Activated CD4-positive, alpha-beta T cell treated with anti-CD3 and anti-CD28 coated beads, Interleukin-2, amount 10 ng/mL, durations not matched to agents 7 days and 5 days (primary cell): ENCODE measurements at places on chromosomes 4 and X. TPM values are rescaled to one million over a fixed set of nuclear protein-coding genes. Genes with fewer than 3 reads are reported as not detected.

Gene ATP1B4
- not detected for total RNA-seq

Gene IL9R
- total RNA-seq, result 25.2 TPM

Gene NMU
- 0.87 TPM for total RNA-seq

Gene PCDH10
- total RNA-seq, result not detected

DNA sequence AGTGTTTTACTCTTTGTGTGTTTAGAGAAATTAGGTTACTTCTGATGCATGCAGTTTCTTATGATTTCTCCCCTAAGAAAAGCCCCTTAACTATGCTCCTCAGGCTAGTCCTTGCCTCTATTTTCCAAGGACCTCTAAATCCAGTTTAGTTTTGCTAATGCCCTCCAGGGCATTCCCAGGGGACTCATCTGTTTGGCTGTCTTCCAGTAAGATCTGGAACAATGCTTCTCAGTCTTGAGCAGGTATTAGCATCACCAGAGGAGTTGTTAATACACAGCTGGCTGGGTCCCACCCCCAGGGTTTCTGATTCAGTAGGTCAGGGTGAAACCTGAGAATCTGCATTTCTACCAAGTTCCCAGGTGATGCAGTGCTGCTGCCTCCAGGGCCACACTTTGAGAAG, 56.9 kb downstream of the OTC start:
- no peak overlapping the region for H3K4me3 ChIP-seq
- no peaks in the 10 kb centered on the region for H3K36me3 ChIP-seq
- peaks cover 8% of the 10 kb centered on the region for H3K27me3 ChIP-seq
- H3K4me1 ChIP-seq, result no peaks in the 10 kb centered on the region
- no peak overlapping the region for H3K27ac ChIP-seq
- DNase-seq, result no peak

DNA sequence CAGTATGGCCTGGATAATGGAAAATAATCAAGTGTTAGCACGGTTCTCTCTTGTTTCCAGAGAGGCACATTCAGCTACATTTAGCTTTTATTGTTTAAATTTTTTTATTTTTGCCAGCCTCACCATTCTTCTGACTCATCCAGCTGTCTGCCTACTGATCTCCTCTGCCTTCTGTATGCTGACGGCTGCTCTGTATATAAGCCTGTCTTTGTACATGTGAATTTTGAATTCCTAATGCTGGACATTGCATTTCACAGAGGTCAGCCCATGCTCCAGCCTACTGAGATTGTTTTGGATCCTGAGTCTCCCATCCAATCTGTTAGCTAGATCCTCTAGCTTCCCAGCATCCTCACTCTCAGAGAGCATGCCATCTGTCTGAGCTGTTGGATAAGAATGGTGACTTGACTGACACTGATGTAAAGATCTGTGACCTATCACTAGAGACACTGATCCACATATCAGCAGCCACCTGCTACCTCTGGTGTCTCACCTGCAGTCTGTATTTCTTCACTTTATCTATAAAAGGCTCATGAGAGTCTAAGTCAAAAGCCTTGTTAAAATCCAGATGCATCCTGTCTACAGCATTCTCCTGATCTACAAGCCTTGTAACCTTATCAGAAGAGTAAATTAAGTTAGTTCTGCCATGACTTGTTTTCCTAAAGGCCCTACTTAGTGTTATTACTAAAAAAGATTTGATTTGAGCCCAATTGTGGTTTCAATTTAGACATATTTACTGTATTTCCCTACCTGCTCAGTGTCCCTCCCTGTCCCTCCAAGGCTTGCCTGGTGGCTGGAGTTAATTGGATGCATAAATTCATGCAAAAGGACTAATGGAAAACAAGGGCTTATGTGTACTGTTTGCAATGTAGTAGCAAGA, 25.6 kb upstream of the ARHGAP36 start:
- no peaks in the 10 kb centered on the region for H3K36me3 ChIP-seq
- no peak for DNase-seq
- H3K27me3 ChIP-seq, result peaks cover 1% of the 10 kb centered on the region
- H3K4me1 ChIP-seq, result no peaks in the 10 kb centered on the region
- H3K27ac ChIP-seq, result no peak overlapping the region

- no peaks in the 10 kb centered on the region for H3K36me3 ChIP-seq
- H3K4me3 ChIP-seq, result no peak overlapping the region
Measured at GRCh38 chr4:24315056-24315455, 269.3 kb downstream of the DHX15 start.

DNA sequence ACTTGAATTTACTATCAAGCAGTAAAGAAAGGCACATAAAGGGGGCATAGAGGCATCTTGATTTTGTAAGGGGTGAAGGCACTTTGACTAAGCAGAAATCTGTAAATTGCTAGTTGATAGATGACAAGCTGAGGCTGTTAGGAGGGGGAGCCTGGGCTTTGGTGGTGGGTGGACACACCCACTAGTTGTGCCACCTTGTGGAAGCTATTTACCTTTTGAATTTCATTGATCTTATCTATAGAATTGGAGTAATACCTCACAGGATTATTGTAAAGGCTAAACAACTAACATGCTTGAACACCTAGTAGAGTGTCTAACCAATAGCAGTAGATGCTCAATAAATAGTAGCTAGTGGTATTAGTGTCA, 142.8 kb upstream of the KCNIP4 start:
- DNase-seq, result no peak
- no peak overlapping the region for H3K27ac ChIP-seq
- no peak overlapping the region for H3K4me3 ChIP-seq

- no peak overlapping the region for H3K27ac ChIP-seq
- H3K4me1 ChIP-seq, result no peaks in the 10 kb centered on the region
- DNase-seq, result no peak
- H3K36me3 ChIP-seq, result no peaks in the 10 kb centered on the region
Measured at GRCh38 chrX:10794203-10794630, 173.8 kb upstream of the MID1 start.
